ENCODE measurements at places on chromosomes 5 and 9.
A peak's percentile ranks its signal among the peaks of the same experiment; 100 is the strongest.

- DNase-seq = no peak
Measured at GRCh38 chr5:179462040-179462439, 88.3 kb upstream of the RUFY1 start.

- DNase-seq = no peak
Measured at GRCh38 chr9:113186137-113186755, 34.8 kb downstream of the FKBP15 start.

- DNase-seq = no peak
Measured at GRCh38 chr5:82406205-82406773, 128.1 kb upstream of the RPS23 start.

- no peak for DNase-seq
Measured at GRCh38 chr9:28177142-28177541, 603.9 kb upstream of the C9orf72 start.

DNA sequence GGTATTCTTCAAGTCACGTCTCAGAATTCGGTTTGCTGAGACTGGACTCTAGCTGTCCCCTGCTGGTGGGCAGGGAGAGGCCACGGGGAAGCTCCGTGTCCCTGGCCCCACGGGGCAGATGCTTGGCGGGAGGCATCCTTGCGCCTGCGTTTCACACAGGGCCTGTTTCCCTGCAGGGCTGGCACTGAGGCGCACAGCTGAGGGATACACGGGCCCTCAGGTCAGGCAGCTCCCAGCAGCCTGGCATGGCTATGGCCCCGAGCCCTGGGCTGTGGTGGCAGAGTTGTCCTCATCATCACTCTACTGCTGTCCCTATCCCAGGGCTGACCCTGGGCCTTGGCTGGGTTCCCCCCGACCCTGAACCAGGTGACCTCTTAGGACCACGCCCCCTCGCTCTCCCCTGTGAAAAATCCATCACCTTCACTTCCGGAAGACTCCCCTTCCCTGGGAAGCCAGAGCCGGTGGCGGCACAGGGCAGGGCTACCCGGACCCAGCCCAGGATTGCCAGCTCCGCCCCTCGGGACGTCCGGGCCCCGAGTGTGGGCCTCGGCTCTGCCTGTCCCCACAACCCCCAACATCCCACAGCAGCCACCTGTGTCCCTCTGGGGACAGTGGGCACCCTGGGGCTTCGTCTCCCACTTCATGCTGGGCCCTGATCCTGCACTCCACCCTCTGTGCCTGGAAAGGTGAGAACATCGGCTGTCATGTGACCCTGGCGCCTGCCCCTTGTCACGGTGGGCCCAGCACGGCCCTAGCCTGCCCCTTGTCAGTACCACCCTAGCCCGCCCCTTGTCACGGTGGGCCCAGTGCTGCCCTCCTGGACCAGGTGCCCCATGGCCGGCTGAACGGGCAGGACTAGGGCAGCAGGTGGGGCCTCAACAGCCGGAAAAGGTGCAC is 5.0 kb downstream of the DPP7 start:
- no peak for DNase-seq

- DNase-seq = no peak
Measured at GRCh38 chr9:93123561-93124283, 10.3 kb downstream of the NINJ1 start.

- no peak for DNase-seq
Measured at GRCh38 chr5:169581580-169582227, 1.9 kb upstream of the SPDL1 start.

DNA sequence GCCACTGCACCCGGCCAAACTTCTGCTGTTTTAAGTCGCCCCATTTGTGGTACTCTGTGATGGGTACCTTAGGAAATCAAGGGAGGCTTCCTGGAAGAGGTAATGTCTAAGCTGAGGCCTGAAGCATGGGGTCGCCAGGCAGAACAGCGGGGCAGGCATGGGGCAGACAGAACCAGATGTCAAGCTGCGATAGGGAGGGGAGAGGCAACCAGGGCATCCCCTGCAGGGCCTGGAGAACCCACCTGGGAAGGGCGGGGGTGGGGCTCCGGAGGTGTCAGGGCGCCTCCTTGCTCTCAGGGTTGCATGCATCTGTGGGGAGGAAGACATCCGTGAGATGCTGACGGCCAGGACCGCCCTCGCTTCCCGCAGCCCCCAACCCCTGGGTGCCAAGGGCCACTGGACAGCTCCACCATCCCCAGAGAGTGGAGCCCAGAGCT is 2.8 kb downstream of the LCN15 start:
- no peak for DNase-seq

DNA sequence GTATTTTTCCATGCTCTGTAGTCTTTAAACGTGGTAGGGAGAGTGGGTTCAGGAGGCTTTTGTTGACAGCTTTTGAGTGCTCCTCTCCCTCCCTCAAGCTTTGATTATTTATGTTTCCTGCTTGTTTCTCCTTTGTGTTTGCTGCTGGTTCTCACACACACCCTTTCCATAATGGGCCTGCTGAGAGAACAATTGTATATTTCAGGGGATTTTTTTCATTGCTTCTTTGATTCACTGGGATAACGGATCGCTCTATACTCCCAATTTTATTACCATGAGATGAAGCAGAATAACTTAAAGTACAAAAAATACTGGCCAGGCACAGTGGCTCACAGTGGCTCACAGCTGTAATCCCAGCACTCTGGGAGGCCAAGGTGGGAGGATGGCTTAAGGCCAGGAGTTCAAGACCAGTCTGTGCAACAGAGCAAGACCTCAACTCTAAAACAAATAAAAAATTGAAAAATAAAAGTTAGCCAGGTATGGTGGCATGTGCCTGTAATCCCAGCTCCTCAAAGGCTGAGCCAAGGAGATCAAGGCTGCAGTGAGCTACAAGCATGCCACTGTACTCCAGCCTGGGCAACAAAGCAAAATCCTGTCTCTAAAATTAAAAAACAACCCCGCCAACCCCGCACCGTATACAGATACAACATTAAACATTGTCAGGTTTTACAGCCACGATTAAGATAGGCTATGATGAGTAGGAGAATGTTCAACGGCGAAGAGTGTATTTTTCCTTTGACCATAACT is 66.9 kb downstream of the USP20 start:
- no peak for DNase-seq

GRCh38 chr9:36323926-36324325 is 65.7 kb upstream of the GNE start:
- DNase-seq = no peak

DNA sequence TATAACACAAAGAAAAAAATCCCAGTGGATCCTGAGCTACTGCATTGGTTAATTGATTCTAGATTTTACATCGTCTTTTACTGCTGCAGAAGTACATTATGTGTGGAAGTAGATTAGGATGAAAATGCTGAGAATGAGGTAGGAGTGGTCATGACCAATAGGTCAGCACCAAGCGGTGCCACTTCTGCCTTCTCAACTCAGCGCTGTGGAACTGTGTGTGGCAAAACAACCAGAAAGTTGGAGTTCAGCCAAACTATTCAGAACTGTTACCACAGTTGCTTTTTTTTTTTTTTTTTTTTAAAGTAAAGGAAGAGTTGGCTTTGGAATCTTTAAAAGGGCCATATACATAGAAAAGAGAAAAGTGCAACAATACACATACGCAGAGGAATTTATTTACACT is 24.2 kb downstream of the POU5F2 start:
- no peak for DNase-seq

DNA sequence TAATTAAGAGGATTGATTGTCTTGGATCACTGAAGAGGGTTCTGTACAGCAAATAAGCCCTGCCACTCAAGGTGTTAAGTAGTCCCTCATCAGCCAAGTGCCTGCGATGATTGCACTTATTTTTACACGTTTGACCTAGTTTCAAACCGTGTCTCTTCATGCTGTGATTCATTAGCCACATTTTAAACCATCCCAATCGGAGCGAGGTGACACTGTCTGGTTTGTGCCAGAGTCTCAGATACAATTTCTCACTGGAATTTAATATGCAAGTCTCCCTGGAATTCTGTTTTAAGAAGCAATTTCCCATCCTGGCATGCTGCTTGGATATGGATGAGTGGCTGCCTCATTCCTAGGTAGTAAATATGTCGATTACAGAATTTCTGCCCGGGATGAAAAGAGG is 1.6 kb downstream of the INSYN2B start:
- peak; percentile 10 for DNase-seq
